ENCODE measurements at places on chromosomes 2 and 18.

GRCh38 chr2:189581354-189582139 is 961 bp upstream of the SLC40A1 start:
- no peak for DNase-seq

DNA sequence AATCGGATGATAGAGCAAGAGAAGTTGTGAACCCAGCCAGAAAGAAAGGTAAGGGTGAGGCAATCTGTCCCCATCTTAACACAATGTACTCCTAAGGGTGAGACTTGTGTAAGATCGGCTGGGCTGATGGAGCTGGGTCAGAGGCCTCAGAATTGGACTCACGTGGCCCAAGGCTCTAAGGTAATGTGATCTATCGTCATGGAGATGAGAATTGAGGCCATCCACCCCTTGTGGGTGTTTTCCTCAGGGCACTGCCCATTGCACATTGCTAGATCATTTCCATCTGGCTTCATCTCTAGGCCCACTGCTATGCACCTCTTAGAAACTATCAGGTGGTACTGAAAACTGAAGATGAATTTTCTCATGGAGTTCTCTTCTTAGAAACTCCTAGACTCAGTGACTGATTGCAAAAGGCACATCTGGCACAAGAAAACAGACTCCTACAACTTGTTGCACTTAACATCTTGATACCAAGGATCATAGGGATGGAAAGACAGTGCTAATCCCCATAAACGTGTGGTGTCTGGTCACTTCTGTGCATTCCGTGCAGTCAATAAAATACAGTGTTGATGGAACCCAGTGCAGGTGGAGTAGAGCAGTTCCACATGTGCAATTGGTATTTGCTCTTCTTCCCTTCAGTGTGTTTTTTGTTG is 228.9 kb upstream of the FOSL2 start:
- DNase-seq = no peak

DNA sequence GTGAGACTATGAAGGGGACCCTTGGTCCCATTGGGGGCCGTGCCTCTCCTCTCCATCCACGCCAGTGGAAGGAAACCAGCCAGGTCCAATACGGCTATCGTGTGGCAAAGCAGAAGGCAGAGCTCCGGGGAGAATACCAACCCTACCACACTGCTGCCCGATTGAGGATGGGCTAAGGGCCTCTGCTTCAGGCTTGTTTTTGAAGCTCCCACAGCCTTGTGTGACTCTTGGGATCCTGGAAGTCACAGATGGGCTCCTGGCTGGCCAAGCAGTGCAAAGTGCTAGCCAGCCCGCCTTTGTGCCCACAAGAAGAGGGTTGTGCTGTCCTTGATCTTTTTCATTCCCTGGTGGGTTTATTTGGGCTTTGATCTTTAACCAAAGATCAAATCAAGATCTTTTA is 70.6 kb upstream of the ID2 start:
- DNase-seq = no peak

DNA sequence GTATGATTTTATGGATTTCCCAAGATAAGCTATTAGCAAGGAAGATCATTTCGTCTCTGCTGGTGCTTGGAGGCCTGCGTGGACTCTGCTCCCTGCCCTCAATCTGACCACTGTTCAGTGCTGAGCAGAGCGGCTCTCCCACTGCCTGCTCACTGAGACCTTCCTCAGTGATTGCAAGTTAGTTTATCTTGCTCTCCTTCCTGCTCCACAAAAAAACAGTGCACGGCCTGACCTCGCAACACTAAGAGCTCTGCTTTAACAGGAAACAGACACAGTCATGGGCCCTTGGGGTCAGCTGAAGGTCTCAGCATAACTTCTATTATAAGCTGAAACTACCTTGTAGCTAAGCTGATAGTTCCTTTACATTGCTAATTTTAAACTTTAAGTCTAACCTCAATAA is 53.1 kb downstream of the PRELID3A start:
- no peak for DNase-seq

DNA sequence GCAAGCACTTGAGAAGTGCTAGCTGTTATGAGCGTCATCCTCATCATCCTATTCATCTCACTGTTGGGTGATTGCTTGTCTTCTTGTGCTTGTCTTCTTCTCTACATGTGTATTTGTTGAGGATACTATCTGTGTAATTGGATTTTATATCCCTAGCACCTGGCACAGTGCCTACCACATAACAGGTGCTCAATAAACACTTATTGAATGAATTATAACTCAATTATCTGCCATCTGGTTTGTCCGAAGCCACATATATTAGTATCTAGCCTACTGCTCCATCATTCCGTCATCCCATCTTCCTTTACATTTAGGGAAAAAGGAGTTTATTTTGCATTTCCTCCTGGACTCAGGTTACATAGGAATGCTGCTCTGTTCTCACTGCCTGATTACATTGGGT is 330.4 kb upstream of the ETAA1 start:
- DNase-seq = no peak
